Right ventricle myocardium inferior (tissue), 1 donor: ENCODE measurements at places on chromosomes 3 and 15. TPM values are rescaled to one million over a fixed set of nuclear protein-coding genes. Genes with fewer than 3 reads are reported as not detected.

Gene TRAT1
- total RNA-seq = not detected

Gene SPINK8
- not detected for total RNA-seq

Gene ALS2CL
- 36.9 TPM for total RNA-seq

- DNase-seq = no peak
Observed at GRCh38 chr3:116001151-116001621, 377.9 kb downstream of the GAP43 start.

- DNase-seq = no peak
Observed at GRCh38 chr3:72050048-72050632, 265.2 kb upstream of the PROK2 start.

- DNase-seq = peak; percentile 20
Observed at GRCh38 chr3:169116056-169116693, 547.3 kb downstream of the MECOM start.

DNA sequence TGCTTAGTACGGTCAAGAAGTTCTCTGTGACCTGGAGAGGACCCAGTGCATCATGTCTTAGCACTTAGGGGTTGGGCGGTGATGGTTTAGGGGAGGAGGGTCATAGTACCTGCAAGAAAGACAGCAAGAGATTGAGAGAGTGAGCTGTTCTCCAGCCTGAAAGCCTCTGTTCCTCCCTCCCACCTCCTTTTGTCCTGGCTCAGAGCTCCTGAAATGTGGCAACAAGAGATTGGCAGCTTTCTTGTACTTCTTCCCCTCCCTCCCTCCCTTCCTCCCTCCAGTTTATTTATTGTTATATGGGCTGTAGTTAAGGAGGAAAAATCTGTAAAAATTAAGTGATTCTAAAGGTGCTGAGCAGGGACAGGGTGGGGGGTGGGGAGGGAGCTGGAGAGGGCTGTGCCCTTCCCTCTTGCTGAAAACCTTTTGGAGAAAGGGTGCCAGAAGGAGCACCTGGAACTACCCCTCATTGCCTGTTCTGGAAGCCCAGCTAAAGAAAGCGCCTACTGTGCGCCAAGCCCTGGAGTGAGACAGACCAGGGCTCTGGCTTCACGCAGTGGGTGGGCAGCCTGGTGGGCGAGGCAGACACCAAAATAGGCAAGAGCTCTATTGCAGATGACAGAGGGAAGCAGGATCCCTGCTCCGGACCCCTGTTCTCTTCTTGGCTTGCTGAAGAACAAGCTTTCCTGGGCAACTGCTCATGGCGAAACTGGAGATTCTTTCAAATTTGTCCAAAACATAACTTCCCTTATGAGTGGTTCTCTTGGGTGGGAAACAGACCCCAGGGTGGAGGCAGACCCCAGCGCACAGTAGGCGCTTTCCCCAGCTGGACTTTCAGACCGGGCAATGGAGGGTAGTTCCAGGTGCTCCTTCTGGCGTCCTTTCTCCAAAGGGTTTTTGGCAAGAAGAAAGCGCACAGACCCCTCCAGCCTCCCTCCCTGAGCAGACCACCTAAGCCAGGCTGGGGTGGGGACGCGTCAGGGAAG, 35.6 kb downstream of the LINGO1 start:
- peak; percentile 15 for DNase-seq

DNA sequence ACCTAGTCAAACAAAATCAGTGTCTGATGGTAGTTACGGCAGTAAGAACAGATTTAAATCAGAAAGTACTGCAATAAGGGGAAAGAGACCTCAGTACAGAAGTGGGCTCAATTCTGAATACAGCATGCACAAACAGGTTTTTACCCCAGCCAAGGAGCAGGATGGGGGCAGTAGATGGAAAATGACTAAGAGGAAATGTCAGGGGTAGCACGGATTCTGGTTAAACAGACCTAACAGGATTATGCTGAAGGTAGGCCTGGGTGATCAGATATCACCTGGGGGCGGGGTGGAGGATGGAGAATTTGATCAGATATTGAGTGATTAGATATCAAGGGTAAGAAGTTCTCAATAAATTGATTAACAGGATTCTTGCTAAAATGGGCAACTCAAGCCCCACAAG, 19.0 kb downstream of the MESD start:
- DNase-seq = no peak

DNA sequence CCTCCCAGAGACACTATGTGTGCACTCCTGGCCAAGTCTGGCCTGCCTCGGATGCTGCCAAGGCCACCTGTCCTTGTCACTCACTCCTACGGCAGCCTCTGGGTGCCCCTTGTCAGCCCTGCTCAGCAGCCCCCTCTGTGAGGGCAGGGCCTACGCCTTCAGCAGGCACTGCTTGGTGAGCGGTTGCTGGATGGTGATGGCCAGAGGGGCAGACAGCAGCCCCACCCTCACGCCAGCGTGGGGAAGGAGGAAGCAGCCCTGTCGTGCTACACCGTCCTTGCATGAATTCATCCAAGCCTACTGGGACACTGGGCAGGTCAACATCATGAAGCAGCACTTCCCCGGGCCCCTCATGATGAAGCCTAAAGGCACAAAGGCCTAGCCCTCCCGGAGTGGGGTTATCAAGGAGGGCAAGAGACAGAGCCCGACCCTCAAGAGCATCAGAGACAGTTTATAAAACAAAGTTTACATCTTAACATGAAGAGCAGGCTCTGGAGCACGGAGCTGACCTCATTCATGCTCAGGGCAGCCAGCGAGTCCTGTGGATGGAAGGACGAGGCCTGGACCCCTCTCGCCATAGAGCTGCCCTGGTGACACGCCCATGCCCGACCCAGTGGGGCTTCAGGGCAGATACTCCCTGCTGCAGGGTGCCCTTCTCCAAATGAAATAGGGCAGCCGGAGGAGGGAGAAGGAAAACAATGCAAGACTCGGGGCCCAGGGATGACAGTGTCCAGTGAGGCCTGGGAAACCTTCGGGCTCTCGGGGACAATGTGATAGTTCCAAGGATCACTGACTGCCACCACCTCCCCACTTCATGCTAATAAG, 25.3 kb downstream of the CHDH start:
- no peak for DNase-seq

Gene EXD1
- not detected for total RNA-seq

DNA sequence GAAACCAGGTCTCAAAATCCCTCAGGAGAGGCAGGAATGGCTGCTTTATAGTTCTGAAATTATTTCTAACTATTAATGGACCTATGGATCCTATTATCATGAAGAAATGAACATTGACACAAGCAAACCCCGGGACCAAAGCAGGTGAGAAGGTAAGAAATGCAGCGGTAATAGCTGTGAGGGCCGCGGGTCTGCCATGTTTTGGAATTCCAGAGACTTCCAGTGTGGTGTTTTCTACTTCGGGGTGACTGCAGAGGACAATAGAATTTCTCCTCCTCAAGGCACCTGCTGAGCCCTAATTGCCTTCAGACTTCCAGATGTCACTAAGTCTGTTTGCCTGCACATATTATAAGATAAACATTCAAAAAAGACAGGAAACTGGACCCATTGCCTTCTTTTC, 437.4 kb downstream of the GABRG3 start:
- no peak for DNase-seq

DNA sequence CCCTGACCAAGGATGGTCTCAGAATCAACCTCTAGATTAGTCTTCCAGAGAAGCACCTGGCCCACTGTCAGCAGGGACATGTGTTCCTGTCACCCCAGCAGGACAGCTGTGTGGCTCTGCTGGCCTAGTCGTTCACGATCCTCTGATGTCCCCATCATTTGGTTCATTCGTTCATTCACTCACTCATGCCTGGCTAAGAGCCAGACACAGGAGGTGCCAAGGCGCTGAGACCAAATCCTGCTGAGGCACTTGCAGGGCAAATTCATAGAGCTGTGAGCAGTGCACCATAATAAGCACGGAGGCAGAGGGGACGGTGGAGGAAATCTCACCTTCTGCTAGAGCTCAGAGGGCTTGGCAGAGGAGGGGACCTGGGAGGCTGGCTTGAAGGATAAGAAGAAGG, 49.9 kb upstream of the FGD5 start:
- DNase-seq = no peak

Gene RTP1
- not detected for total RNA-seq

GRCh38 chr3:143727391-143727790, 120.9 kb downstream of the SLC9A9 start:
- DNase-seq = no peak

Gene C3orf52
- 1.8 TPM for total RNA-seq

Gene HES1
- 11.4 TPM for total RNA-seq

- no peak for DNase-seq
Observed at GRCh38 chr3:127625821-127626220, 3.2 kb upstream of the PODXL2 start.

DNA sequence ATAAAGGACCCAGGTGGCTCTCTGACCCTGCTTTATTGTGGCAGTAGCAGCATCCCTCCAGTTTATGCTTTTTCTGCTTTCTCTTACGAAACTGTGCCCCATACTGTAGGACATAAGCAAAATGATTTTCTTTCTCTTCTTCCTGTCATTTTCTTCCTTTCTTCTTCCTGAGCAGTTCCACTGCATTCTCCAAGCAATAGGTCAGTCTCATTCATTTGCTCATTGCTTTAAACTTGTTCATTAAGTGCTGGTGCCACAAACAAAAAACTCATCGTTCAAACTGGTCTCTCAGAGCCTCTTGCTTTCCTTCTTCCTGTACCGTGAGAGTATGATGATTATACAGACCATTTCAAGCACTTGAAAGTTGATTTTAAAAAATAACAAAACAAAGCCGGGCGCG, 66.8 kb downstream of the PDE8A start:
- DNase-seq = no peak

Gene PIERCE2
- total RNA-seq = 6.2 TPM

DNA sequence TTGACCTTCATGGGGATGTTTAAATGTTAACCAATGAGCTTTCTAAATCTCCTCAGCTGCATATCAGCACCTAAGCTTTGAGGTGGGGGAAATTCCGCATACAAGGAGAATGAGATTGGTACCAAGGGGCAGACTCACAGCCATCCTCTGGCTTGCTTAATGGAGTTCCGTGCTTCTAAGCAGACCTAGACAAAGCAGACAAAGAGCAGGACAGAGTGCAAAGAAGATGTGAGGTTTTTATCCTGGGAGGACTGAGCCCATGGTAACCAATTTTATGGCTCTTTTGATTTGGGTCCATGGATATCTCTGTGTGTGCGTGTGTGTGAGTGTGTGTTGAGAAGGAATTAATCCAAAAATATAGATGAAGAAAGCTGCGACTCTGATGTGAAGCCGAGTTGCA, 7.5 kb downstream of the TAFA4 start:
- DNase-seq = no peak

DNA sequence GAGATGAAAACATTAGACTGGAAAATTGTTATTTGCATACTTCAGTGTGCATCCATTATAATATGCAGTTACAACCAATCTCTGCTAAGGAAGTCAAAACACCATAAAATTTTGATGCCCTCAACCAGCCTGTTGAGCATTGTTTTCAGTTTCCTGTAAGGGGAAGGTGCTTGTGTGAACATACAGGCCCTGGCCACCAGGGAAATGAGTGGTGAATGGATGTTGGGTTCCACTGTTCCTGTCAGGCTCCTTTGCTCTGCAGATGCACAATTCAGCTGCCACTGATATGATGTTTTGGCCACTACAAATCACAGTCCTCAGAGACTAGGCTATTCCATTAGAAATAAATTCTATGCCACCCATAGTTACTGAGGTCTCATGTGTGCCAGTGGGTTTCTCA, 184.6 kb downstream of the SYNPR start:
- DNase-seq = no peak

- DNase-seq = no peak
Observed at GRCh38 chr15:70291305-70292075, 193.8 kb upstream of the TLE3 start.

DNA sequence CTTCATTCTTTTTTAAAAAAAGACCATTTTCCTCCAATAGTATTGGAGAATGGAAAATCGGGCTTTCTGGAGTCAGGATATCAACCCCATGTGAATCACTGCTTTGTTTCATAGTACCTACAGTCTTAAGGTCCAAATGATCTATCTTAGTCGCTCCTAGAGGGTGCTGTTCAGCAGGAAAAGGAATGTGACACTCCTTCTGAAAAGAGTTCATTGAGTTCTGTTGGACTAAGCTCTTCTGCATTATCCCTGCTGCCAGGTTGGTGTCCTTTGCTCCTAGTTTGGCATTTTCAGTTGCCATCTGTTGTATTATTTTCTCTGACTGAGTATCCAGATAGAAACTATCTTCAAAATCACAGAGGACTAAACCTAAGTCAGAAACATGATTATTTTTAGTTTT, 57.2 kb downstream of the POLQ start:
- DNase-seq = no peak

Gene TERC
- 2.6 TPM for total RNA-seq

GRCh38 chr3:58737644-58738043, 71.1 kb upstream of the FAM3D start:
- no peak for DNase-seq

DNA sequence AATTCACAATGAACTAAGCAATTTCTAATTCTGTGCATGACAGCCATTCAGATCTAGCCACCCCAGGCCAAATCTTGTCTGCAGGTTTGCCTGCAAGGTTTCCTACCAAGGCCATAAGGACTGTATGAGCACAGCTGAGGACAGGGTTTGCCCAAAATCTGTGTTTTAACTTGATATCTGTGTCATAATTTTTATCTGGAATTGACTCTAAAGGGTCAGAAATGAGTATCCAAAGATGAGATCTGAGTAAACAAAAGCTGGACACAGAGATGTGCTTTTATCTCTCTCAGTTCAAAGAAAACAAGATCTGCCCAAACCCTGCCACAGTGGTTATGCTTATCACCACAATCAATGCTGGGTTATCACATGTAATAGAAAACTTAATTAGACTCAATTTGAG, 154.6 kb upstream of the COL8A1 start:
- DNase-seq = no peak

Gene GOLGA6B
- total RNA-seq = not detected

DNA sequence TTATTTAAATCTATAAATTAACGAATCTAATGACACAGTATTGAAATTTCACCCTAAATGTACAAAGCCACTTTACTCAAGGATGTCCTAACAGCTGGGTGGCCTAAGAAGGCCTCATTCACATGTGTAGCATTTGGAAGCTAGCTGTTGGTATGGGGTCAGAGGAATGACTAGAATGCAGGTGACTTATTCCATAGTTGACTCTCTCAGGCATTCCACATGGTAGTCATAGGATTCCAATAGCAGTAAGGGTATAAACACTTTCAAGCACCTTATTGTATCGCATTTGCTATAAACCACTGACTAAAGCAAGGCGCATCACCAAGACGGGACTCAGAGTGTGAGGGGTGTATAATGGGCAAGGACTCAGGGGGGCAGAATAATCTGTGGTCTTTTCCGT, 294.8 kb upstream of the EPHA3 start:
- DNase-seq = no peak

Gene DNAH12
- total RNA-seq = not detected

DNA sequence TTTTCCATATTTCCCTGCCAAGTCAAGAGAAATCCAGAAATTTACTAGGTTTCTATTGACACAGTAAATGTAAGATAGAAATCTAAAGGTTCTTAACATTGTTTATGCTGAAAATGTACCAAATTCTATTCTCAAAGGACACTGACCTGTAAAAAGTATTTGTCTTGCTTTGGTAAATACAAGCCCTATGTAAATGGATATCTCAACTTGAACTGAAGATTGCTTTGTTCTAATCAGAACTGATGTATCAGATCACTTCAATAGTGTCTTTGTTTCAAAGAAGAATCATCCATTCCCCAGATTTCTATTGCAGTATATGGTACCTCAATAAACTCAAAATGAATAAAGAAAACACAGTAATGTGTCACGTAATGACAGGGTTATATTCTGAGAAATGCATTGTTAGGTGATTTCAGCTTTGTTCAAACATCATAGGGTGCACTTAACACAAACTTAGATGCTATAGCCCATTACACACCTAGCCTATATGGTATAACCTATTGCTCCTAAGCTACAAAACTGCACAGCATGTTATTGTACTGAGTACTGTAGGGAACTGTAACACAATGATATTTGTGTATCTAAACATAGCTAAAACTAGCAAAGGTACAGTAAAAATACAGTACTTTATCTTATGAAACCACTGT, 143.5 kb upstream of the NECTIN3 start:
- DNase-seq = no peak

Gene SLC12A8
- 0.19 TPM for total RNA-seq
